NCI-H774 (cell line): ENCODE measurements at places on chromosomes 5 and 9.

DNA sequence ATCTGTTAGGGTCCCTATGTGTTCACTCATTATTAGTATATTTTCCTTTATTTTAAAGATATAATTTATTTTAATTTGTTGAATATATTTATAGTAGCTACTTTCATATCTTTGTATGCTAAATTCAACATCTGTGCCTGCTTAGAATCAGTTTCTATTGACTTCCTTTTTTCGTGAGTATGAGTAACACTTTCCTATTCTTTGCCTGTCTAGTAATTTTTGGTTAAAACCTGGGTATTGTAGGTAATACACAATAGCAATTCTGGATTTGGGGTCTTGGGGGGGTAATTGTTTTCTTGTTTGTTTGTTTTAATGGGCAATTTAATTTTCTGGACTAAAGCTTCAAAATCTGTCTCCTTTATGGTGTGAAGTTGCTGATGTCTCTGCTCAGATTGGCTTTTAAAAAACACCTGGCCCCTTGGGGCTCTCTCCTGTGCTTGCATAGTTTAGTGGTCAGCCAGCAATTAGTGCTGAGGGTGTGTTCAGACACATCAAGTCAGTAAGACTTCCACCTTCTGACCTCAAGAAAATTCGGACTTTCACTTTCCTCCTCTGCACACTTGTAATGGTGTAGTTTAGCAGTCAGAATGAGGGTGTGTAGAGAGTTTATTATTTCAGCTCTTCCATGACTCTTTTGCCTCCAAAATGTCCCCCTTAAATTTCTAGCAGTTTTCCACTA, 124.4 kb upstream of the MAP1B start:
- no peak for DNase-seq

DNA sequence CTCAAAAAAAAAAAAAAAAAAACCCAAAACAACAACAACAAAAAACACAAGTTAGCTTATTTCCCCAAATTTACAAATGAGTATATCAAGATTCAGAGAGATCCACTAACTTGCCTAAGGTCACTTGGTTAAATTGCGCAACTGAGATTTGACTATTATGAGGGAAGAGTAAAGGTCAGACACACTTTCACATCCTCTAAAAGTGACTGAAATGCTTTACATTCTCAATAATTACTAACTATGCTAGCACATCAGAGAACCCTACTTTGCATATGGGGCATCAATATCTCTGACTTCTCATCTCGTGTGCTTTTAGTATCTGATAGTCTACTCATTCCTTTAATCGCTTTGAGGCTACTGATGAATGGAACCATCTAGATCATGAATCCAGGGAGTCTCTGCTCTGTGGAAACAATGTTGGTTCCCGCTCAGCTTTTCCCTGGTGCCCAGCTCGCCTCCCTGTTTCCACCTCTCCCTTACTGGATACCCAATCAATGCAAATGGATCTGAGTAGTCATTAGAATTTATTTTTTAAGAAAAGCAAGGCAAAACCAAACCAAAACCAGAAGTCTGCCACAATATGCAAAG, 182.1 kb upstream of the TRIM32 start:
- DNase-seq, result no peak

DNA sequence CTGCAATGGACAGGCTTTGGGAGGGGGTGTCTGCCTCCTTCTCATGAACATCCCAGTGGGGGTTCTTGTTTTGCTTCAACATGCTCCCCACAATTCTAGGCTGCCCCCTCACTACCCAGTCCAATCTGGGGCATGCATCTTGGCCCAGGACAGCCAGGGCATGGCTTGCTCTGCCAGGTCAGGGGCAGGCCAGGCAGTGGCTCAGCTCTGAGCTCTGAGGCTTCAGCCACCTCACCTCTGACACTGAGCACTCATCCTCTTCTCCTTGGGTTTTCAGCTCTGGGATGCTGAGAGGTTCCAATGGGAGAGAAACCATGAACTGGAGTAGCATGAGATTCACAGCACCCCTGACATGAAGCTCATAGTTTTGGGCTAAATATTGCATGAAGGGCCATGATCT, 11.8 kb downstream of the SLC25A48 start:
- DNase-seq, result no peak

DNA sequence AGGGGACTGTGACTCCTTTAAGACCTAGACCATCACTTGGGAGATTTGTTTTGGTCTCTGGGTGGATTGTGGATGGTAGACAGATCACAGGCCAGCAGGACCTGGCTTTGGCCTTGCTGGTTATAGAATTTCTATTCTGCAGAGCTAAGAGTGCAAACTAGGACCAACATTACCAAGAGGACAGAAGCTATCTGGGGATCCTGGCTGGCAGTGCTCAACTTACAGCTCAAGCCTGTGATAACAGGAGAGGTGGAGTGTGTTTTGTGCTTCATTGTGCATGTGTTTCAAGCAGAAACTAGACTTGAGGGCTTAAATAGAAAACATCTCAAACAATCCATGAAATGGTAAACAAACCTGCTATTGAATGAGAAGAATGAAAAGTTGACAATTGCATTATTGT, 106.7 kb downstream of the ZNF462 start:
- DNase-seq, result no peak

- DNase-seq, result no peak
Observed at GRCh38 chr5:5430136-5430535, 7.7 kb downstream of the ICE1 start.

DNA sequence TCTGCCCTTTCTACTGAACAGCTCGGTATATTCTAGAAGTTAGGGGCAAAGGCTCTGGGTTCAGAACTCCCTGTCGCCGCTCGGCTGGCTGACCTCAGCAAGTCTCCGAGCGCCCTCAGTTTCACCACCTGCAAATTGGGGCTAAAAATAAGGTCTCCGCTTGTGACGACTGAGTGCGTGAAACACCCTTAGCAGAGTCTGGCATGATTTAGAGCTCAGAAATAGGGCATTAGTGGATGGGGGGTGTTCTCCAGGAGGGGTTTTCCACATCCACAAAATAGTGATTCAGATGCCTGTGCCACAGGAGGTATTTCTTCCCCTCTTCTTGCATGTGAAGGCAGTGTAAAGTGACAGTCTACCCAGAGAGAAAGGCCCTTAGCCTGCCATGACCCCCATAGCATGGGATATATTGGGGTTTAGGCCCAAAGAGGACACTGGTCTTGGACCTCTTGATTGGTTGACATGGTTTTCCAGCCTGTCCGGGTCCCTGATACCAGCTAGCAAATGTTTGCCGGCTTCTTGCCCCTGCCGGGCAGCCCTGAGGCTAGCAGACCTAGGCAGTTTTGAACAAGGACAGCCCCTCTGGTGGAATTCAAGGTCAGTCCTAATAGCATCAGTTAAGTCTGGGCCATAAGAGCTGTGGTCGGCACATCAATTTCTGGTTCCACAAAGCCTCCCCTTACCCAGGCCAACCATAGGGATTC, 1.4 kb downstream of the ERGIC1 start:
- no peak for DNase-seq

- DNase-seq, result no peak
Observed at GRCh38 chr5:179747811-179748210, 15.2 kb downstream of the MAML1 start.

DNA sequence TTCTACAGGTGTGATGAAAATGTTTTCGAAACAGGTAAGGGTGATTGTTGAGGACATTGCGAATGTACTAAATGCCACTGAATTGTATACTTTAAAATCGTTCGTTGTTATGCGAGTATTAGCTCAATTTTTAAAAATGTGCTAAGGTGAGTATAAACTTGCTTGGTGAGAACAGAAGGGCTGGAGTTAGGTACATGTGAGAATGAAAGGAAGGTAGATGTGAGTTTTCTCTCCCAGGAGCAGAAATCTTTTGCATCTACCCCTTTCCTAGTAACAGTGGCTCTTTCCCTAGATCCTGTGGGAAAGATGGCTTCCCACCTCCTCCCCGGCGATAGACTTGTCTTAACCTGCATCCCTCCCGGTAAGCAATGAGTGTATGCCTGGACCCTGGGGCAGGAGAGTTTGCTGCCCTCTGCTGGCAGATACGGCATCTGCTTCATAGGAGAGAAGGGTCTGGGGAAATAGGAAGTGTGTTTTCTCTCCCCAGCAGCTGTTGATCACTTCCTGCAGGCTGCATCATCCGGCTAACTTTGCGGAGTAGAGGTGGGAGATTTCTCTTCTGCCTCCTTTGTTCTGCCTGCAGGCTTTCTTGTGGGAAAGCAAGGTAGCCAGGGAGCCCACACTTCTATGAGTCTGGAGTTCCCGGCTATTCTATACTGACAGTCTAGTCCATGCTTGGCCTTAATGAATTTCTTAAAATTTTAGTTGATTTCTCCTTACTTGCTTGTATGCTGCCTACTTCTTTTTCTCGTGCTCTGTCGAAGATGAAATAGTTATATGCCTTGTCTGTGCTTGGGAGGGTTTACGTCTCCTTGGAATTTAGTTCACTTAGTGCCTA, 373.3 kb upstream of the SEMA6A start:
- DNase-seq, result peak; percentile 7

- no peak for DNase-seq
Observed at GRCh38 chr5:2674456-2674855, 77.0 kb downstream of the IRX2 start.

- no peak for DNase-seq
Observed at GRCh38 chr5:149046196-149046829, 16.5 kb downstream of the SH3TC2 start.

- no peak for DNase-seq
Observed at GRCh38 chr9:132823370-132824145, 54.5 kb downstream of the AK8 start.

GRCh38 chr9:82255481-82256176, 267.1 kb downstream of the SPATA31D1 start:
- no peak for DNase-seq

GRCh38 chr9:126223798-126224531, 102.7 kb upstream of the MVB12B start:
- no peak for DNase-seq

DNA sequence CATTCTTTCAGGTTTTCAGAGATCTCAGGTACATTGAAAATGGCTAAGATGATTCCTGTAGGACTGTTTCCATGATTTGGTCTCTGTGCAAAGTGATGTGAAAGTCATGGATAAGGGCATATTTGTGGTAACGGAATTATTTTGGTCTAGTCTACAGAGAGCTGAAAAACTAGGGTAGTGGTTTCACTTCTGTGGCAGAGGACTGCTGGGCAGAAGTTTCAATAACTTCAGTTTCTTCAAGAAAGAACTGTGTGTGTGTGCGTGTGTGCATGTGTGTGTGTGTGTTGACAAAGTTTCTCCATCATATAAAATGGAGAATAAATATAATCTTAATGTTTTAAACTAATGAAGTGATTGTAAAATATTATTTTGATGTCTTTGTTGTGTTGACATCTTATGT, 4.3 kb downstream of the CNOT8 start:
- no peak for DNase-seq

GRCh38 chr5:66877843-66878242, 281.6 kb downstream of the MAST4 start:
- DNase-seq, result no peak

DNA sequence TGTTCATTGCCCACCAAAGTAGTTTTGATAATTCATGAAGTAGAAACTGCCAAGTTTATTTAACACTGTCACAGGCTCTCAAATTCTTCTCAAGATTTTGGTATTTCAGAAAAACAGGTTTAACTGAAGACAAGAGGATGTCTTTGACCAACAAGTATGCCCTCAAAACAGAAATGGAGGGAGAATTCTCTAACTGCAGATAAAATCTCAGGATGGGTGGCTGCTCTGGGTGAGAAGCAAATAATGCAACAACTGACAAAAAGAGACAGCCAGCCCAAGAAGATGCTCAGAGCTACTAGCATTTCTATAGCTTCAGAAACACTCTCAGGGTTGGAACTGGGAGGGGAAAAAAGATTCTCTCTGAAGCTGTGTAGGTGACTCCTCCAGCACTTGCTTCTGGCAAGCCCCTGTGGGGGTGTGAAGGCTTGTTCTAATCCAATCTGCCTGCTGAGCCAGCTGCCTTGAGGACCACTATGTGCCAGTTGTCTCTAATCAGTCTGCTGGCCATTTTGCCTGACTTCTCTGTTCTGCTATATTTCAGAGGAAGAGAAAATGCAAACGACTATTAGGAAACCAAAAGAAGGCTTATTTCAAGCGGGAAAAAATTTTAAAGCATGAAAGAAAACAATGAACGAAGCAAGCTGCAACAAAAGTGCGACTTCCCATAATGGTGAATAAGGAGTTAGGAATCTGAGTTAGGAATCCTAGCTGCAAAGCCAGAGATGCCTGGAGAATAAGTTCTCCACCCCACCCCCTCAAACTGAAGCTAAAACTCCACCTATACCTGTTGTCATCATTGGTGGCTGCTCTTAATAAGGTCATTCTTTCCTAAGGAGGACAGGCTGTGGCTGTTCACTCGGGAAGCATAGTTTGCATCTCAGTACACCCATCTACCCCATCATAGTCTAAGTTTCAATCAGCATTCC, 147.5 kb downstream of the GNAQ start:
- DNase-seq, result no peak

GRCh38 chr5:124847907-124848306, 101.5 kb upstream of the ZNF608 start:
- no peak for DNase-seq

- no peak for DNase-seq
Observed at GRCh38 chr5:131217791-131218190, 46.1 kb upstream of the CDC42SE2 start.

GRCh38 chr9:89418882-89419640, 78.9 kb downstream of the SEMA4D start:
- DNase-seq, result no peak

DNA sequence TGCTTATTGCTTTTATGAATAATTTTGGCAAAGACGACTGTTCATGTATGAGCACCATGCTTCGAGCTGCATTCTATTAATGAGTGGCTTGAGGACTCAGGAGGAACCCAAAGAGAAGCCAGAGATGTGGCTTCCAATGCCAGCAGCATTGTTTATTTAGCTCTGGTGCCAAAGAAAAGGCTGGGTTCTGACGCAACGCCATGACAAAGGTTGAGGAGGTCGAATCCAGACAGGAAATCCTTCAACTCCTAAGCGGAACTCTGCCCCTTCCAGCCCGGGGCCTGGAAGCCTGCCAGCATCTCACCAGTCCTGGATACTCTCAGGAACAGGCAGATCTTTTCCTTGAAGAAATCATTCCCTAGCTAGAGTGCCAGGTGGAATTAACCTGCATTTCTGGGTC, 104.4 kb downstream of the ARHGAP26 start:
- no peak for DNase-seq

DNA sequence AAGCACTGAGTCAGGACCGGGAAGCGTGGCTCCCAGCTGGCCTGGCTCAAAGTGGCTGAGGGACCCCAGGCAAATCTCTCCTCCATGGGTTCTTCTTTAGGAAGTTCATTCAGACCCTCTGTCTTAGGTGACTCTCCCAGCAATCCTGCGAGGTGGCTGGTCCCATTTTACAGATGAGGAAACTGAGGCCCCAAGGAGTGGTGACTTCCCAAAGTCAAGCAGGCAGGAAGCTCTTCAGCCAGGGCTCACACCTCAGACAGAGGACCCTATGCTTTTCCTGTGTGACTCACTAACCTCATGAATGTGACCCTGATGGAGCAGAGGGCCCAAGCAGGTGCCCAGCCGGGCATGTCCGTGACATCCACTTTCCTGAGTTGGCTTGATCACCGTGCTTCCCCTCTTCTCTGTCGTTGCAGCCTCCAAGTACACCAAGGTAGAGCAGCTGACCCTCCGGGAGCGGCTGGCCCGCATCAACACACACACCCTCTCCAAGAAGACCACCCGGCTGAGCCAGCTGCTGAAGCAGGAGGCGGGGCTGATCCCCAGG, 36.5 kb downstream of the ARHGEF37 start:
- no peak for DNase-seq

- DNase-seq, result no peak
Observed at GRCh38 chr9:97911970-97912369, 10.3 kb downstream of the TRMO start.

GRCh38 chr5:140178086-140178410, 3.1 kb downstream of the CYSTM1 start:
- no peak for DNase-seq
